ENCODE measurements at places on chromosomes 4 and X.

DNA sequence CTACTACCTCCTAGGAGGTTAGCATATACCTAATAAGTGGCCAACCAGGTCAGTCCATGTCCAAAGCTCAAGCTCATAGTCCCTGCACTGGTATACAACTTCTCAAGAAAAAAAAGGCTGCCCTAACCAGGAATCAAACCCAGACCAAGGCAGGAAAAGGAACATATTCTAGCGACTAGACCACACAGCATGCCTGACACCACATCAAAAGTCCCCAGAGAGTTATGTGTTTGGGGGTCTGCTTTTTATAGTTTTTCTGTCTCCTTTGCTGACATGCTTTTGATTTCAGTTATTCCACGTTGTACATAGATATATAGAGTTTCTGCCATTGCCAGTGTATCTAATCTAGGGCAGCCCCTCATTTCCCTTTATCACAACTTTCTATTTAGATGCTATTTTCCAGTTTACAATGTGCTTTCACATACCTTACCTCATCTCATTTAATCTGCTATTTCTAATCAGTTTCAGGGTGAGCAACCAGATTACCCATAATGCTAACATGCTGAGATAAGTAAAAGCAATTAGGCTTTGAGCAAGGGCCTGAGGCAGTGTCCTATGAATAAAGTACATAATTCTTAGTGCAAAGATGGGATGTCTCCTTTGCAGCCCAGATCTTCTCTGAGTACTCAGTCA is 17.8 kb downstream of the ARHGEF6 start:
- no peak overlapping the region for H3K27ac ChIP-seq
- no peaks in the 10 kb centered on the region for H3K36me3 ChIP-seq

- H3K27ac ChIP-seq, result no peak overlapping the region
- DNase-seq, result no peak
- no peaks in the 10 kb centered on the region for H3K36me3 ChIP-seq
Measured at GRCh38 chrX:18951032-18951431, 32.9 kb downstream of the PHKA2 start.

GRCh38 chr4:107736037-107736436 is 16.0 kb upstream of the PAPSS1 start:
- no peak overlapping the region for H3K27ac ChIP-seq
- no peaks in the 10 kb centered on the region for H3K36me3 ChIP-seq
- H3K27me3 ChIP-seq, result no peaks in the 10 kb centered on the region
- no peak for DNase-seq
- H3K4me3 ChIP-seq, result no peak overlapping the region
- H3K4me1 ChIP-seq, result peaks cover 33% of the 10 kb centered on the region

DNA sequence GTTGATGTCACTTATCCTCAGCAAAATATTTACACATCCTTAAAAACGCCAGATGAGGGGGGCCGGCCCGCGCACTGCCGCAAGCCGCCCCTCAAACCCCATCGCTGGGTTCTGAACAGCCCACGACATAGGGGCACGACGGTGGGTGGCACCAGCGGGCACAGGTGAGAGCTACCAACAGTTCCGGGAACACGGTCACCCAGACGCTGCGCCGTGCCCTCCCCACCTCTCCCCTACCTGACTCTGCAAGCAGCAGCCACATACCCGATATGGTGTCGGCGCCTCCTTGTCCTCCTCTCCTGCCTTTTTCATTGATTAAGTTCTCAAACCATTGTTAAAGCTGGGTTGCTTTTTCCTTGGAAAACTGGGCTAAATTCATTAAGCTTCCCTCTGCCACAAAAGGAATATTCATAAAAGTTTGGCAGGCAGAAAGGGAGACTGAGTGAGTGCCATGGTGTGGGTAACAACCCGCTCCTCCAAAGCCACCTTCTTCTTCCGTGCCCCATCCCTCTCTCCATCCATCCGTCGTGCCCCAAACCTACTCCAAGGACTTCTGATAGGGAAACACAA is 1.4 kb downstream of the RAI2 start:
- H3K4me3 ChIP-seq, result peak overlapping the region; percentile 18
- H3K27me3 ChIP-seq, result peaks cover 22% of the 10 kb centered on the region
- H3K36me3 ChIP-seq, result no peaks in the 10 kb centered on the region
- no peaks in the 10 kb centered on the region for H3K4me1 ChIP-seq
- no peak overlapping the region for H3K27ac ChIP-seq
- DNase-seq, result peak; percentile 17

DNA sequence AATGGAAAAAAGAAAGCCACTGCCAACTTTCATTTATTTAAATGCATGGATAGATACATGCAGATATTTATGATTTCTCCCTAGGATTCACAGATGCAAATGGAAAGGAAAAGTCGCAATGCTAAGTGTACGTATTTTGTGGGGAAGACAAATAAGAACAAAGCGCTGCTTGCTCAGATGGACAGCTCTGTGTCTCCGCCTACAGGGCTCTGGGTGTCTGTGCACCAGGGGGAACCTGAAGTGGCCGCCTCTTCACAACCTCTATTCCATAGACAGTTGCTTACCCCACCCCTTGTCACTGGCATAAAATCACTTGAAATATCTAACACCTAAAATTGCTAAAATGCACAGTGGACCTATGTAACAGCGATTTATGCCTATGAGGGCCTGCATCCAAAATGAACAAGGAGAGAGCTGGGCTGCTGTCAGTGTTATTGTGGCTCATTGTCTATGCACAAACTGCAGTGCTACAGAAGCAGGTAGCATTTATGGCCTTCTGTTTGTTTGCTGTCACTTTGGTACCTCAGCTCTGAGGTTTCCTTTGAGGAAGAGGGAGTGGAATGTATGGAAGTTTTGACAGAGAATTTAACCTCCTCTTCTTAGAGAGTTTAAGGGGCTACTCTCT is 58.6 kb upstream of the PAGE1 start:
- no peaks in the 10 kb centered on the region for H3K36me3 ChIP-seq
- DNase-seq, result peak; percentile 71
- no peaks in the 10 kb centered on the region for H3K4me1 ChIP-seq

GRCh38 chr4:6527259-6527658 is 47.7 kb upstream of the MAN2B2 start:
- no peaks in the 10 kb centered on the region for H3K36me3 ChIP-seq
- no peak overlapping the region for H3K27ac ChIP-seq
- H3K4me3 ChIP-seq, result no peak overlapping the region
- H3K4me1 ChIP-seq, result no peaks in the 10 kb centered on the region

GRCh38 chrX:14420841-14421240 is 108.5 kb upstream of the GLRA2 start:
- no peak overlapping the region for H3K4me3 ChIP-seq
- no peak overlapping the region for H3K27ac ChIP-seq
- H3K4me1 ChIP-seq, result no peaks in the 10 kb centered on the region
- no peaks in the 10 kb centered on the region for H3K27me3 ChIP-seq

GRCh38 chr4:76090241-76090691 is 15.8 kb downstream of the ART3 start:
- H3K4me3 ChIP-seq, result no peak overlapping the region
- peak; percentile 34 for DNase-seq
- H3K36me3 ChIP-seq, result no peaks in the 10 kb centered on the region
- no peaks in the 10 kb centered on the region for H3K27me3 ChIP-seq
- peak overlapping the region; percentile 34 for H3K27ac ChIP-seq

DNA sequence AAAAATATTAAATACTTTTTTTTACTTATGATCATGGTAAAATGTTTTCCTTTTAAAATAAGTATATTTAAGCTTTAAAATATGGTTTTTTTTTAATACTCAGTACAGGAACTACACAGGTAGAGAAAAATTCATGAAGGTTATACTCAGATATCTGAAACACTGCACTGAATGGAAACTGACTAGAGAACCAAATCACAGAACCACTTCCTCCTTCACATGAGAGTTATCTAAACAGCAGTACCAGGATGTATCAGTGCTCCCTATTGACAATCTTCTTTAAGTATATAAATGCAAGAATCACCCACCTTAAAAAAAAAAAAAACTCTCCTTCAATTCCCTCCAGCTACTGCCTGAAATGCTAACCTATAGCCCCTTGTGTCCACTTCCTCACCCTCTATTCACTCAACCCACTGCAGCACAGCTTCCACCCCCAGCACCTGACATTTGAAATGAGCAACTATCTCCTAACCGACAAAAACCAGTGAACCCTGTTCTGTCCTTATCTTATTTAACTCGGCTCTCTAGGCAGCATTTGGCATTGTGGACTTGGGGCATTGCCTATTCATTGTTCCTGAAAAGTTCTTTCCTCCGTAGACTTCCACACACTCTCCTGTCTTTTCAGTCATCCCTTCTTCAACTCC is 9.1 kb downstream of the SLC7A3 start:
- no peaks in the 10 kb centered on the region for H3K4me1 ChIP-seq
- H3K27ac ChIP-seq, result no peak overlapping the region
- H3K4me3 ChIP-seq, result no peak overlapping the region

- no peak overlapping the region for H3K4me3 ChIP-seq
- no peak overlapping the region for H3K27ac ChIP-seq
- H3K4me1 ChIP-seq, result no peaks in the 10 kb centered on the region
Measured at GRCh38 chr4:160386846-160387245, 1284.0 kb downstream of the RAPGEF2 start.

DNA sequence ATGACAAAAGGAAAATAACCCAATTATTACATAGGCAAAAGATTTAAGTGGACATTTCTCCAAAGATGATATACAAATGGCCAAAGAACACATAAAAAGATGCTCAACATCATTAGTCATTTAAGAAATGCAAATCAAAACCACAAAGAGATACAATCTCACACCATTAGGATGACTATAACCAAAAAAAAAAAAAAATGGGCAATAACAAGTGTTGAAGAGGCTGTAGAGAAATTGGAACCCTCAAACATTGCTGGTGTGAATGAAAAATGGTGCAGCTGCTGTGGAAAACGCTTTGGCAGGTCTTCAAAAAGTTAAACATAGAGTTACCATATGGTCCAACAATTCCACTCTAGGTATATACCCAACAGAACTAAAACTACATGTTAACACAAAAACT is 5.6 kb upstream of the PRDX4 start:
- H3K4me3 ChIP-seq, result no peak overlapping the region
- H3K27ac ChIP-seq, result no peak overlapping the region
- no peak for DNase-seq
- no peaks in the 10 kb centered on the region for H3K36me3 ChIP-seq
- no peaks in the 10 kb centered on the region for H3K27me3 ChIP-seq

DNA sequence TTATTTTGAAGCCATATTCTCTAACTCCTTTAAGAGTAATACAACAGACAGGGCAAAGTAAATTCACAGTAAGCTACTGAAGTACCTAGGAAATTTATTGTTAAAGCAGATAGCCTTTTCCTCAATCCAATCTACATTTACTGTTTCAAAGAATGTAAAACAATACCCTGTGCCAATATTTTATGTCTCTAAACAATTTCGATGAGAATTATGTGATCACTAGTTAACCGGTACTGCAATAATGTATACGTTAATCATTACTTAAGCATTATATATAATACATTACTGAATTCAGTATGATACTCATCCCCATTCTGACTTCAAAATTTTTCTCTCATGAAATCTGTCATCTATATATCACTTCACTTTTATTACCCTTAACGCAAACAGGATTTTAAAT is 28.5 kb downstream of the KLHL13 start:
- no peaks in the 10 kb centered on the region for H3K36me3 ChIP-seq
- no peak overlapping the region for H3K4me3 ChIP-seq

DNA sequence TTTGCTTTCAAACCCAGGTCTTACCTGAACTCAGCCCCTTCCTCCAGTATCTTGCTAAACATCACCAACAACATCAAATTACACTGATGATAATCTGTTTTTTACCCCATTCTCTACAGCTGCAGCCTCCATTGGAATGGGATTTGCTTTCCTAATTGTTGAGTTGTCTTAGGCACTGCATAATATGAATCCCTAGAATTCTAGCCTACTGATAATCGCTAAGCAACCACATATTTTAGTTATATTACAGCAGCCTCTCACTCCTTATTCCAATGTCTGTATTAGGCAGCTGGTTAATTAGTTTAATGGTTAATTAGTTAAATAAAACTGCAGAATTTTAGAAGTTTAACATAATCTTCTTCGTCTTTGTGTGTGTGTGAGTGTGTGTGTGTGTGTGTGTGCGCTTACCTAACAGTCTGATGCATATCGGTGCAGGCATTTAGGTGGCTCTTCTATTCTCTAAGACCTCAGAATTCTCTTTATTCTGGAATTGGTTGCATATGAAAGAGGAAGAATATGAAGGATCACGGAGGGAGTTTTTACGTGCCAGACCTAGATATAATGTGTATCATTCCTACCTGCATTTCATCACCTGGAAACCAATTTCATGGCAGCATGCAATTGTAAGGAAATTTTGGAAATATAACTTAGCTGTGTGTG is 5.3 kb upstream of the COMMD8 start:
- H3K4me1 ChIP-seq, result no peaks in the 10 kb centered on the region
- no peak for DNase-seq
- no peaks in the 10 kb centered on the region for H3K27me3 ChIP-seq

GRCh38 chr4:69909195-69909594 is 21.7 kb upstream of the CSN1S1 start:
- no peaks in the 10 kb centered on the region for H3K27me3 ChIP-seq
- DNase-seq, result no peak
- no peak overlapping the region for H3K27ac ChIP-seq

GRCh38 chr4:80492761-80493160 is 157.2 kb downstream of the CFAP299 start:
- no peaks in the 10 kb centered on the region for H3K27me3 ChIP-seq
- no peak overlapping the region for H3K4me3 ChIP-seq
- peak; percentile 31 for DNase-seq
- no peaks in the 10 kb centered on the region for H3K4me1 ChIP-seq

All from hepatocyte (in vitro differentiated cells).